Common myeloid progenitor, CD34-positive (primary cell): ENCODE measurements at places on chromosomes 2 and 18.

- DNase-seq, result no peak
Measured at GRCh38 chr18:73923866-73924265, 223.8 kb downstream of the FBXO15 start.

DNA sequence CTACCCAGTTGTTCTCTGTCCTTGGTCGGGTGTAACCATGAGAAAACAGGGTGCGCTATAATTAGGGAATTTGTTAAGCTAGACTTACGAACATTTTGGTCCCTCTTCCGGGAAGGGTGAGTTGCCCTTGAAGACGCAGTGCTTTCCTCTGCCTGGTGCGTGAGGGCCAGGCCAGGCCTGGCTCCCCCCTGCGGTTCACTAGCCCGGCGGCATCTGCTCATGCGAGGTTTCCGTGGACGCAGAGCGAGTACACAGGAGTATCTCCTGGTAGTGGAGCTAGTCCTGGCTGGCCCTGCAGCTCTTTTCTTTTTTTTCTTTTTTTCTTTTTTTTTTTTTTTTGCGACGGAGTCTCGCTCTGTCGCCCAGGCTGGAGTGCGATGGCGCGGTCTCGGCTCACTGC lies 148.8 kb downstream of the PTGR3 start:
- no peak for DNase-seq

DNA sequence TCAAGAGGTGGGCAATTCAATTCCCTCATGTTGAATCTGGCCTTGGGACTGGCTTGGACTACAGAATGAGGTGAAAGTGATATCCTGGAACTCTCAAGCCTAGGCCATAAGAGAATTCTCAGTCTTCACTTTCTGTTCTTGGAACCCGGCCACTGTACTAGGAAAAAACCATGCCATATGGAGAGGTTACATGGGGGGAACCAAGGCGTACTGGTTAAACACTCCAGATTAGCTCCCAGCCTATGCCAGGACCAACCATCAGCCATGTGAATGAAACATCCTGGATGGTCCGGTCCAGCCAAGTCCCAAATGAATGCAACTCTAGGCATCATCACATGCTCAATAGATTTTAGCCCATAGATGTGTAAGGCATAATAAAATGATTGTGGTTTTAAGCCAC lies 56.4 kb downstream of the ZNF385B start:
- DNase-seq, result no peak

GRCh38 chr2:106708209-106708608 lies 177.8 kb downstream of the ST6GAL2 start:
- DNase-seq, result no peak

- no peak for DNase-seq
Measured at GRCh38 chr2:54864727-54865126, 141.3 kb downstream of the EML6 start.

GRCh38 chr2:37564356-37564755 lies 107.1 kb downstream of the CDC42EP3 start:
- no peak for DNase-seq

GRCh38 chr2:67851016-67851415 lies 211.8 kb downstream of the C1D start:
- no peak for DNase-seq

DNA sequence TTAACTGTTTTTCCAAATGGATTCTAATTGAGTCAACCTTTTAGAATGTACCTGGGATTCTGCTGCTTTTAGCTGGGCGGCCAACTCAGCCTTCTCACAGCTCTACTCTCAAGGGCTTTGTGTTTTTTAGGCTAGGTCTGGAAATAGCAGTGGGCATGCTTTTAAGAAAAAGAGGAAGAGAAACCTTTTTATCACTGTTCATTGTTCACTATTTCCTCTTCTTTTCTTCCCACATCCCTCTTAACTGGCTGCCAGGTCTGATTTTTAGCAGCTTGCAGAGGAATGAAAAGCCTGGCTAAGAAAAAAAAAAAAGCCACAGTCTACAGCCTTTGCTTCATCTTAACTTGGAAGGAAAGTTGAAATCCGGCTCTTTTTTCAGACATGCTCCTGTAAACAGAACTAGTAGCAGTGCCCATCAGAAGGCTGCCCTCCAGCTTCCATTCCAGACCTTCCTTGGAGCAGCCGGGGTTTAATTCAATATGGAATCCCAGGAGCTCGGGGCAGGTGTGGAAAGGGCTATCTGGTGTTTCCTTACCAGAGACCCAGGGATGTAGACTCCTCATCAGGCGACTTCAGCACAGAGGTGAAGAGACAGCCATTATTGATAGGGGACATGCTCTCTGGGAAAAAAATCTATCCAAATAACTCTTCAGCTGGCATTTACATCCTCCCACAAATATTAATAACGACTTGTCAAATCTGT lies 230.7 kb downstream of the MYO3B start:
- peak; percentile 7 for DNase-seq

- peak; percentile 74 for DNase-seq
Measured at GRCh38 chr18:6997808-6998207, 119.8 kb downstream of the LAMA1 start.
